ENCODE measurements at places on chromosomes 7 and 10. TPM values are rescaled to one million over a fixed set of nuclear protein-coding genes. Genes with fewer than 3 reads are reported as not detected.

Gene LHFPL3
- total RNA-seq: not detected

Gene H2BK1
- not detected for total RNA-seq

Gene SPDYE9
- total RNA-seq: not detected

Gene KCNIP2
- total RNA-seq: 0.07 TPM

Gene CALML3
- total RNA-seq: not detected

Gene HMX2
- 0.07 TPM for total RNA-seq

Gene FAM25C
- not detected for total RNA-seq

Gene CD36
- total RNA-seq: 9.4 TPM

Gene ABCB1
- total RNA-seq: 5.6 TPM

Gene TLX1
- not detected for total RNA-seq

Gene CTTNBP2
- total RNA-seq: 0.59 TPM

Gene RHOBTB1
- total RNA-seq: 5.5 TPM

Gene APBB1IP
- total RNA-seq: 0.37 TPM

Gene ANXA8L1
- 0.37 TPM for total RNA-seq

Gene OPTN
- total RNA-seq: 15.9 TPM

Gene ZDHHC6
- total RNA-seq: 39.0 TPM

Gene CHST15
- total RNA-seq: 15.6 TPM

Gene RBP3
- total RNA-seq: not detected

Gene NKX2-3
- total RNA-seq: 0.12 TPM

Gene FAM237B
- not detected for total RNA-seq

Gene GNGT1
- total RNA-seq: not detected

Gene NEUROD6
- not detected for total RNA-seq

Gene ZNF485
- 3.7 TPM for total RNA-seq

Gene TMEM196
- not detected for total RNA-seq

Gene ANK3
- total RNA-seq: 4.1 TPM

Gene SPACDR
- not detected for total RNA-seq

Gene UNCX
- total RNA-seq: not detected

Gene OR2A7
- total RNA-seq: 0.07 TPM

Gene MLXIPL
- total RNA-seq: 0.07 TPM

Gene JMJD1C
- total RNA-seq: 27.5 TPM

Gene SH2B2
- 0.44 TPM for total RNA-seq

Gene SERPINE1
- 102 TPM for total RNA-seq

Gene AKR1C8
- not detected for total RNA-seq

Gene IFT22
- total RNA-seq: 39.2 TPM

Gene CISD1
- 120 TPM for total RNA-seq

Gene ECHS1
- total RNA-seq: 108 TPM

Gene SDK1
- total RNA-seq: 0.27 TPM

Gene VWA2
- not detected for total RNA-seq

Gene NEUROG3
- not detected for total RNA-seq

Gene SHH
- not detected for total RNA-seq

Gene RTKN2
- total RNA-seq: 7.9 TPM

Gene GRID2IP
- total RNA-seq: 0.02 TPM

Gene IRF5
- total RNA-seq: 1.8 TPM

Gene MSMB
- not detected for total RNA-seq

Gene KCP
- total RNA-seq: not detected

Gene TEX36
- 0.10 TPM for total RNA-seq

Gene HGF
- 1.1 TPM for total RNA-seq

Gene TFAM
- total RNA-seq: 42.2 TPM

Gene KAZALD1
- total RNA-seq: 12.5 TPM
